ENCODE measurements at places on chromosomes 1 and 21. TPM values are rescaled to one million over a fixed set of nuclear protein-coding genes. Genes with fewer than 3 reads are reported as not detected.
A peak's percentile ranks its signal among the peaks of the same experiment; 100 is the strongest.

Gene RNASEL
- 4.1 TPM for total RNA-seq

Gene VWA1
- 0.10 TPM for total RNA-seq

Gene FCGR3A
- total RNA-seq, result not detected

Gene RASAL2
- 27.4 TPM for total RNA-seq

Gene DSTYK
- total RNA-seq, result 13.8 TPM

Gene UBL4B
- total RNA-seq, result 11.1 TPM

Gene PGBD5
- total RNA-seq, result 0.05 TPM

- no peak for DNase-seq
Measured at GRCh38 chr1:16162163-16162822, 6.4 kb upstream of the EPHA2 start.

GRCh38 chr1:193426061-193426460 is 239.6 kb upstream of the B3GALT2 start:
- no peak for DNase-seq

- no peak for DNase-seq
Measured at GRCh38 chr21:31555741-31556191, 103.7 kb upstream of the SOD1 start.

- DNase-seq, result no peak
Measured at GRCh38 chr1:154418062-154418921, 13.1 kb downstream of the IL6R start.

DNA sequence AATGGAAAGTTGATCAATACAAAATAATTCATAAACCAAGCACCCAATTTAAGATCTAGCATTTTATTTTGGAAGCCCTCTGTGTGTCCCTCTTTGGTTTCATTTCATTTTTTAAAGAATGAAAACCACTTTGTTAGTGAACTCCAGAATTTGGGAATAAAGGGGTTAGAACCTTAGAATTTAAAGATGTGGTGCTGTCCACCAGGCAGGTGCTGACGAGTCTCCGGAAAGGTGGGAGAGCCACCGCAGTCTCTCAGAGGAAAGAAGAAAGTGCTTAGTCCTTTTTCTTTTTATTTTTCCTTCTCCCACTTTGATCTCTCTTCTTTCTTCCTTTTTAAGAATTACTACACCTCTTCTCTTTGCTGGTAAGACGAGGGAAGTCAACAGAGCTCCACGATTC is 20.5 kb upstream of the HIVEP3 start:
- DNase-seq, result no peak

DNA sequence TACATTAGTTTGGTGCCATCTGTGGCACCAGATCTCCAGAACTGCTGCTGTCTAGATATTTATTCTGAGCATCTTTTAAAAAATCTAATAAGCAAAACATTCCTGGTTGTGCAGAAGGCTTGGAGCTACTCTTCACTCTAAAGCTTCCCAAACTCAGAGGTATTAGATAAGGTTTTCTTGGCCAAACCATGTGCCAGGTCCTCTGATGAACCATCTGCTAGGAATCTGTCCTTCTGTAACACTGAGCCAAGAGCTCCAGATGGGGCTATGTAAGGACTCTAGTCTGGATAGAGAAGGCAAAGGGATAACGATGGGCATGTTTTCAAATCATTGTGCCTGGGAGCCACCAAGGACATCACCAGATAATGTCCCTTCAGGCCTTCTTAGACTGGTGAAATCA is 410.6 kb downstream of the NTNG1 start:
- no peak for DNase-seq

- DNase-seq, result no peak
Measured at GRCh38 chr1:154925335-154926170, 11.0 kb downstream of the PMVK start.

DNA sequence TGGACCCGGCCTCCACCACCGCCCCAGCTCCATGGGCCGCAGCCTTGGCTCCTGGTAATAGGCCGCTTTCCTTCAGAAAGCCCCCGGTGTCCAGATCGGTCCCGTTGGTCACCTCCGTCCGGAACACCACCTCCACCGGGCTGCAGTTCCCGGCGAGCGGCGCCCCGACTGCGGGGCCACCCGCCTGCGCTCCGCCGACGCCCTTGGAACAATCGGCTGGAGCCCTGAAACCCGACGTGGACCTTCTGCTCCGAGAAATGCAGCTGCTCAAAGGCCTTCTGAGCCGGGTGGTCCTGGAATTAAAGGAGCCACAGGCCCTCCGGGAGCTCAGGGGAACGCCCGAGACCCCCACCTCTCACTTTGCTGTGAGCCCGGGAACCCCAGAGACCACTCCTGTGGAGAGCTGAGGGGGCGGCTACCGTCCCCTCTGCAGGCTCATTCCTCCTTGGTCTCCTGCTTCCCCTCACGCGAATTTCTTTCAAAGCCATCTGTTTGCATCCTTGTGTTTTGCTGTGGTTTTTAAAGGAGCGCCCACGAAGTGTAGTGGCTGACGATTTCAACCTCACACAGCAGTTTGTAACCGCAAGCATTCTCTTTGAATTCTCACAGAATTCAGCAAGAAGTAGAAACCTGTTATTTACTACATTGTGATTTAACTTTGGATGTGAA is 6.0 kb downstream of the FCRLB start:
- DNase-seq, result peak; percentile 71

GRCh38 chr1:184513421-184513820 is 126.6 kb downstream of the C1orf21 start:
- no peak for DNase-seq

DNA sequence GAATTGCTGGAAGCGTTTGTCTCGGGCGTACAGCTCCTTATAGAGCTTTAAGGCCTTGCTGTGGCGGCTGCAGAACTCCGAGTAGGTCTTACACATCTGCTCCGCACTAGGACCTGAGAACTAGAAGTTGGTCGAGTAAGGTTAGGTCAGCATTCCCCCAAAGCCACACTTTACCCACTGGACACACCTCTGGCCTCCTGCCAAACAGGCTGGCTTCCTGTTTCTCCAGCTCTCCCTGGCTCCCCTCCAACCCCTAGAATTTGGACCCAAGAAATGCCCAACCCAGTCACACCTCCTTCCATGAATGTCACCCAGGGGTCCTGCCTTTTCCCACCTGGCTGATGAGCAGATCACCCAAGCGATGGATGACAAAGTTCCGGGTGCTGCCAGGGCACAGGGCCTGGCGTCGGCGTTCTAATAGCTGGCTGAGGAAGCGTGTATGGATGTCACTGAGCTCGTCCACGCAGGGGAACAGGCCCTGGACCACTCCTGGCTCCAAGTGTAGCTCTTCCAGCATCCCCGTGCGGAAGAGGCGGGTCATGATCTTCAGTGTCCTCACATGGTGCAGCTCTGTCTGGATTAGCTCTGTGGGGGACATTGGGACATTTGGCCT is 15.6 kb downstream of the ARHGEF2 start:
- no peak for DNase-seq

GRCh38 chr21:42405064-42406013 is 1.6 kb downstream of the UBASH3A start:
- DNase-seq, result no peak

- DNase-seq, result no peak
Measured at GRCh38 chr1:165871311-165872067, 44.1 kb downstream of the UCK2 start.

- peak; percentile 12 for DNase-seq
Measured at GRCh38 chr21:26717146-26717739, 128.0 kb downstream of the ADAMTS1 start.

- DNase-seq, result no peak
Measured at GRCh38 chr1:158864595-158864994, 33.4 kb downstream of the MNDA start.

DNA sequence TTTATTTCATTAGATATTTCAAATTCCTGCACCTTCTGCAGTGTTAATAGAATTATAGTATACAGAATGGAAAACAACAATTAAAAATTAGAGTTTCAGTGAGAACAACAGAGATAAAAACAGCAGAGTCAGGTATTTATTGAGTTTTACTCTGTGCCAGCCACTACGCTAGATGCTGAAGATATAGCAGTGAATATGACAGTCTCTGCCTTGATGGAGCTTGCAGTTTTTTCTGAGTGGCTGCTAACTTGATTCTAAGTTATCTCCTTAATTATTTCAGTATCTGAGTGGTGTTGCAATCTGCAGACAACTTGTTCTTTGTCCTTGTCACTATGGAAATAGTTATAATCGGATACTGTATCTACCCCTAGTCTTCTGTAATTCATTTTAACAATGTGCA is 384.3 kb upstream of the ZRANB2 start:
- DNase-seq, result no peak

- DNase-seq, result peak; percentile 93
Measured at GRCh38 chr1:167661527-167662426, 31.7 kb downstream of the RCSD1 start.
